ENCODE measurements at places on chromosomes 13 and 19. TPM values are rescaled to one million over a fixed set of nuclear protein-coding genes. Genes with fewer than 3 reads are reported as not detected.

The LAIR1 gene
- 18.9 TPM for total RNA-seq

The PRTN3 gene
- total RNA-seq = not detected

The SPACA4 gene
- not detected for total RNA-seq

The KIR2DL4 gene
- total RNA-seq = not detected
